ENCODE measurements at places on chromosomes 4 and X.

DNA sequence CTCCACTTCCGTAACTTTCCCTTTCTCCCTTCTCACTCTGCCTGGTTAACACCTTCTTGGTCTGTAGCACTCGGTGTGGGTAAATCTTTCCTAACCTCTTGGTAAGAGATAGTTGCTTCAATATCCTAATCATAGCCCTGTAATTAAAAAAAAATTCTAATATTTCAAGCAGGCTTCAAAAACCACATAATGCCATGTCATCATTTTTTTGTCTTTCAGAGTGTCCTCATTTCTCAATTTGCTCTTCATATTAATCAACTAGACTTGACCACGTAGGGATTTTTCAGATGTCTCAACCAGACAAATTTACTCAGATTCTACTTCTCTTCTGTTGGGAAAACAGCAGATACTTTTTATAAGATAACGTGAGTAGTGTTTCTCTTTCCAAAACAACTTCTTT lies 91.0 kb downstream of the FREM3 start:
- DNase-seq, result no peak

GRCh38 chr4:101415962-101416361 lies 68.6 kb upstream of the PPP3CA start:
- no peak for DNase-seq

DNA sequence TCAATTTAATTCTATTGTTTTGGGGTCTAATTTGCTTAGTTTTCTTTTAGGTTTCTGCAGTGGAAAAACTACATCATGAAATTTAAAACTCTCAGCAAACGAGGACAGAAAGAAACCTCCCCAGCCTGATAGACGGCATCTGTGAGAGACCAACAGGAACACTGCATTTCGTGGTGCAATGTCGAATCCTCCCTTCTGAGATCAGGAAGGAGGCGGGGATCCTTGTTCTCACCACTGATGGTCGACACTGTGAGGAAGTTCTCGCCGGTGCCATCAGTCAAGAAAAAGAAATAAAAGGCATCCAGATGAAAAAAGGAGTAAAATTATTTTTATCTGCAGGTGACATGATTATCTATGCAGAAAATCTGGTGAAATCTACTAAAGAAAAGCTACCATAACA lies 16.5 kb downstream of the GAK start:
- DNase-seq, result no peak

- no peak for DNase-seq
Measured at GRCh38 chr4:158801066-158801465, 32.2 kb downstream of the FNIP2 start.

DNA sequence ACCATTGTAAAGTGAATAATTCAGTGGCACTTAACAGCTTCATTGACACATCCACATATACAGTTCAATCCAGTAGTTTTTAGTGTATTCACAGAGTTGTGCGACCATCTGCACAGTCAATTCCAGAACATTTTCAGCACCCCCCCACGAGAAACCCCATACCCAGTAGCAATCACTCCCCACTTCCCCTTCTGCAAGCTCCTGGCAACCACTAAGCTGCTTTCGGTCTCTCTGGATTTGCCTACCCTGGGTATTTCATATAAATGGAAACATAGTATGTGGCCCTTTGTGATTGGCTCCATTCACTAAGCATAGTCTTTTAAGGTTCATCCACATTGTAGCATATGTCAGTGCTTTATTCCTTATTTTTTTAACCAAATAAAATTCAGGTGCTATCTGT lies 10.0 kb downstream of the MSL3 start:
- no peak for DNase-seq

GRCh38 chr4:62717154-62717553 lies 1517.0 kb downstream of the ADGRL3 start:
- no peak for DNase-seq

GRCh38 chr4:145180298-145181090 lies at the start of gene OTUD4:
Gene OTUD4 (minus strand): TSS chr4:145180589. CDS start chr4:145179973, 616 bp downstream.
- DNase-seq, result peak; percentile 90

- DNase-seq, result peak; percentile 47
Measured at GRCh38 chrX:46626566-46626965, 53.0 kb downstream of the CHST7 start.

- peak; percentile 84 for DNase-seq
Measured at GRCh38 chr4:152352622-152353116, 183.2 kb downstream of the FBXW7 start.

DNA sequence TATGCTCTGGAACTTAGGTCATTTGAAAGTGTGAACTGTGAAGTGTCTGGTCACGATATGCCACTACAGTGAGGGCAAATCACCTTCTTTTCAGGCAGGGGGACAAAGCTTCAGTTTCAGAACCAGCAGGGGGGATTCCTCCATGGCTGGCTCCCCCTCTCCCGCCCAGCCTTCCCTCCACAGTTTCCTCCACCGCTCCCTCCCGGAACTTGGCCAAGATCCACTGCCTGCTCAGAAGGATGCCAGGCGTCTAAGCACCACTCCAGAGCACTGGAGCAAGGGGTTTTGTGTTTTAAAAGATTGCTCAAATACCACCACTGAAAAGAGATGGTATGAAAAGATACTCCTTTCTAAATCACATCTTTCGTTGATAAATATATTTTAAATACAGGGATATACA lies 126.9 kb downstream of the ELOVL6 start:
- no peak for DNase-seq

DNA sequence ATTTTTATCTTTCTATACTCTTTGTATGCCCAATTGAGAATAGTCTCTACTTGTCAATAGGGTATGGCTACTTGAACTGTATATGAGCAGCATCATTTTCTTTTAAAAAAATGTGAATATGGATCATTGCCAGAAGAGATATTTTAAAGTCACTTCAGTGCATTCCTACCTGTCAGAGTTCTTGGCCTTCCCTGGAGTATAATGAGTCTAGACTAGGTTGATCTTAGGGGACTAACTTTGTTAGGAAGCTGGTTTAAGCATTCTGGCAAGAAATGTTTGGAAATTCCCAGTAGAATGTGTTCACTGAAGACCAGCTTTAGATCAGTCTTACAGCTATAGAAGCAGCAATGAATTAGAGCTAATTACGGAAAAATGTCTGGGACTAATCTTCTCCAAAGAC lies 178.2 kb downstream of the FAT4 start:
- DNase-seq, result no peak

- peak; percentile 82 for DNase-seq
Measured at GRCh38 chr4:185728893-185729292, 83.1 kb downstream of the SORBS2 start.

- no peak for DNase-seq
Measured at GRCh38 chrX:75673468-75673867, 111.6 kb downstream of the MAGEE2 start.

GRCh38 chr4:139499186-139499585 lies 45.3 kb downstream of the RAB33B start:
- DNase-seq, result no peak

DNA sequence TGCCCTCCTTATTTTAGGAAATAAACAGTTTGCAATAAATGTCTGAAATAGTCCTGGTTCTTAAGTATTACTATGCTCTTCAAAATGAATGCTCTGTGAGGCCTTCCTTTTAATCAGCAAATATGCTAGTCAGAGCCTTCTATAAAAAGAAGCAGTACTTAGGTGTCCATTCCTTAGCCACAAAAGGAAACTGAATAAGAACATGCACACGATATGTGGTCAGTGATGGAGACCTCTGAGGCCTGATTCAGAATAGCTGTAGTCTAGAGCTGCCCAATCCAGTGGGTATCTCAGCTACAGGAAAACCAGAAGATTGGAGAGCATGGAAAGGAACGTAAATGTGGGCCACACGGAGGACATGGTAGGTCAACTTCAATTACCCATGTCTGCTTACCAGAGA lies 141.8 kb downstream of the RASL11B start:
- no peak for DNase-seq

- no peak for DNase-seq
Measured at GRCh38 chrX:132909643-132910042, 48.8 kb downstream of the HS6ST2 start.

DNA sequence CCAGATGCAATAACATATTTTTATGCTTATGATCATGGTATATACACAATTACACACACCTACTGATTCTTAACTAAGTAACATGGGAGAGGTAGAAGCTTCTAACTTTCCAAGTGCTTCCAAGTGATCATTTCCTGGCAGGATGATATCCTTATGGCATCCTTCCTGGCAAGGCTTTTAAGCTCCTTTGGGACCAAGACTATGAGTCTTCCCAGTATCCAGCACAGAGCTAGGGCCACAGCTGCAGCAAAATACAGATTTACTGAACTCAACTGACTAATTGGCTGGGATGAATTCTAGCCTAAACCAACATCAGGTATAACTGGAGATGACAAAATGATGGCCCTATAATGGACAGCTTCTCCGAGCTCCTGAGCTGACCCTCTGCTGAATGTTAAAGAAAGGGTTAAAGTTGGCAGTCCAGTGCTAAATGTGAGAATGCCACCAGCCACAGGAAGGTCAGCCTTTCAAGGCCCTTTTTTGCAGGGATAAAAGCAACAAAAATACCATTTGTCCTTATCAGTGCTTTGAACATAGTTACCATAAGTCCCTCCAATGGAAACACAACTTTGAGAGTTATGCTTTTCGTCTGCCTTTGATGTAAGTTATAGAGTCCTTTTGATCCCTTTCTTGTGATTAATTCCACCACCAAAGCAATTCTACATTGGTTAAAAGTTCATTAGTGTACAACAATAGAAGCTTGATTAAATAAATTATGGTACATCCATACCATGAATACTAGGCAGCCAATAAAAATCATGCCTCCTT lies 73.4 kb downstream of the MGST2 start:
- no peak for DNase-seq

DNA sequence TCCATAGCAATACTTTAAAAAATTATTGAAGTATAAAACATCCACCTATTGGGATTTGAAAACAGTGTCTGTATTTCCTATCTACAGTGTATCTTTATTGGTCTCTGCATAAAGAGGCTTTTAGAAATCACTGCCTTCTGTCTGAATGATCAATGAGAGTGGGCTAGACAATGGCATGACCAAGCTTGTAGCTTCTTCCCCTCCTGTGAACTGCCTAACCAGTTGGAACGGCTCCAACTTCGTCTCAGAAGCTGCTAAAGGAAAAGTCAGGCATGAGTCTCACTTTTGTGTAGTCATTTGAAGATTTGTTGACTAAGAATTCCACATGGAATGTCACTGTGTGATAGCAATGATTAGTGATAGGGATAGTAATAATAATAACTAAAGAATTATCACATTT lies 64.2 kb downstream of the INTS12 start:
- peak; percentile 26 for DNase-seq

GRCh38 chr4:172881645-172882044 lies 287.0 kb upstream of the GALNT7 start:
- DNase-seq, result no peak

GRCh38 chr4:56640621-56641493 lies 40.2 kb downstream of the HOPX start:
- DNase-seq, result no peak

DNA sequence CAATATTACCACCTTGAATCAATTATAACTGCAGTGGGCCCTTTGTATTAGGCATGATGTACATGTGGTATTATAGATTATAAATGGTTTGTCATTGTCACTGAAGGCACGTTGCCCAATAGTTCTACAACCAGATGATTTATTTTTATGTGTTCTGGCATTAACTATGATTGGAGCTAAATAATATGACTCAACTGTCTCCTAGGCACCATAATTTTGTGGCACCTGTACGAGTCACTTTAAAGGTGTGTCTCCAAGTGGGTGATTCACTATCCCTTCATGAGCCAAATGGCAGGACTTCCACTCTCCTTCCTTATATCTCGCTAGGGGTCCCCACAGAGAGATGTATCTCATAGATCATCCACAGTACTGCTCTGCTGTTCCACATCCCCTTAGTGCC lies 6.1 kb upstream of the SMPX start:
- no peak for DNase-seq

DNA sequence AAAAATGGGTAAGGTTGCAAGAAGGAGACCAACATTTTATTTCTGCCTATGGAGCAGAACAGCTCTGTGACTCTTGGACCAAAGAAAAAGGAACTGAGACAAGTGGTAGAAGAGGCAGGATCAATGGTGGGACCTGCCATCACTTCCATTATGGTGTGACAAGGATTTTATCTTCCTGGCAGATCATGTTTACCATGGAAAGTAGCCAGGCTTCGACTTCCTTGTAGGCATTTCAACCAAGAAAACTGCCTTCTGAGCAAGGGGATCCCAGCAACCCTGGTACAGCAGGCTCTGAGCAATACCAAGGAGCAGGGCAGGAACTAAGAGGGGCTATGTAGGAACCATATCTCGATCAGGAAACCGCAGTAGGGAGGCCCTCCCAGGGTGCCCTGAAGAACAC lies 317.4 kb downstream of the IQCM start:
- no peak for DNase-seq

DNA sequence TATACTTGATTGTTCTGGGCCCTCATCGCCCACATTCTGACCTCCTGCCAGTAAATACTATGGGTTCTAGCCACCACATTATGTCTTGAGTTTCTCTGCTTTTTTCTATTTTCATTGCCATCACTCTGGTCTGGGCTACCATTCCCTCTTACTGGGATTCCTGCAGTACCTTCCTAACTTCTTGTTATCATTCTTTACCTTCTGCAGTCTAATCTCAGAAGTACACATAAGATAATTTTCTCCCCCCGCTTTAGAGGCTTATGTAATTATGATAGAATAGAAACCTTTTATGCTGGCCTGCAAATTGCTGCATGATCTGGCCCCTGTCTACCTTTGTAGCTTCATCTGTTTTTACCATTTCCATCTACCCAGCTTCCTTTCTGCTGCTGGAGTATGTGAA lies 19.2 kb downstream of the STIM2 start:
- DNase-seq, result no peak

DNA sequence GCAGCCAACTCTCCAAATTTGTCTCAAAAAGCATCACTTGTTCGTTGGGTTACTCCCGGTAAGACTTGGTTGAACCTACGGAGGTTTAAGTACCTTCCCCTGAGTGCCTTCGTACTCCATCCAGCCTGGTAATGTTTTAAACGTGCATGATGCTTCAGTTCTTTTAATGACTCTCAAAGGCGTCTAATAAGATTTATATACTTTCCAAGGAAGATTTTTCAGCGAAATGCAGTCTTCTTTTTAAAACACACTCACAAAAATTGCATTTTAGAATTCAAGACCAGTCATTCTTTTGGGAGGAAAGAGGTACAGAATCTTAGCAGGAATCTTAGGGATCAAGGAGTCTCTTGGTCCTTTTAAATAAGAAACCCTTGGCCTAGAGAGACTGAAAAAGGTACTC lies 430 bp upstream of the TRPC3 start:
- DNase-seq, result no peak

- DNase-seq, result no peak
Measured at GRCh38 chr4:137748616-137749015, 216.3 kb upstream of the PCDH18 start.

DNA sequence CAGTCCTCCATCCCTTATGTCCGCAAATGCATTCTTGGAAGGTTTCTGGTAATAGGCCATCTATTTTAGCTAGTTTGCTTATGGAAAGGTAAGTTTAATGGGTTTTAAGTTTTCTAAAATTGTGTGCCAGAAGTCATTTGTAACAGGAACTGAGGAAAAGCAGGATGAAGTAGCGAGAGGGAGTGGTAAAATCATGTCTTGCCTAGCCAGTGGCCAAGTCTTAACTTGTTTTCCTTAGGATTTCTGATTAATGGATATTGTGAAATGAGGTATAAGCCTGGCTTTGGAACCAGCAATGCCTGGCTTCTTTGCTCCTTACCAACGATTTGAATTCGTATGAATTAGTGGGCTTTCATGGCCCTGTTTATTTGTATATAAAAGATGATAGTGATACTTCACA lies 7.3 kb downstream of the SEC24B start:
- DNase-seq, result no peak

Measured in kidney capillary endothelial cell (primary cell).